AG20443 (cell line): ENCODE measurements at places on chromosomes 1 and 21.

DNA sequence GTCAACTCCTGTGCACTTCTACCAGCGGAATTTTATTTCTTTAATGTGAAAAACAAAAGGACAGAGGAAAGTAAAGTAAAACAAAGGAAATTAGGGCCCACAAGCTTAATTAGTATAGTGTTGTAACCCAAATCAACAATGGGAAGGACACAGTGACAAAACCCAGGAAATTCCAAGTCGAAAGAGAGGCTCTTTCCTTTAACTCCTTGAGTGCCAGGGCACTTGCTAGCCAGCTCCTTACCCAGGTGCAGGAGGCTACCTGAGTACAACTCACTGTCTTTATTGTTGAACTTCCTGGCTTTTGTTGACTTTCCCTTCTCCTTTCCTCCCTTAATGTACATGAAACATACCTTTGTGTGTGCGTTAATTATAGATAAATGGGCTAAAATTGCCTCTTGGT, 55.0 kb downstream of the PEX14 start:
- no peak for DNase-seq

DNA sequence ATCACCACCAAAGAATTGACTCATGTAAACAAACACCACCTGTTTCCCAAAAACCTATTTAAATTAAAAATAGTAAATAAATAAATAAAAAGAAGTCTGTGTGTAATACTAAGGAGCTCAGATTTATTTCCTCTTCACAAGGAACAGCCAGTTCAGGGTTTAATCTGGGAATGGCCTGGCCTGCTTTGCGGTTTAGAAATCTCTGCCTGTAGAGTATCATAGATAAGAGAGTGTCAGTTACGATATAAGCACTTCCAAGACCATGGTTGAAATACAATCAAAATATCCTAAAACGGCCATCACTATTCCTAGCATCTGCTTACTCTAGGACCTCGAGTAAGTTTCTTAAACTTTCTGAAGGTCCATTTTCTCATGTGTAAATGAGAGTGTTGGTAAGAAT, 274.4 kb downstream of the PLPP3 start:
- DNase-seq, result no peak

DNA sequence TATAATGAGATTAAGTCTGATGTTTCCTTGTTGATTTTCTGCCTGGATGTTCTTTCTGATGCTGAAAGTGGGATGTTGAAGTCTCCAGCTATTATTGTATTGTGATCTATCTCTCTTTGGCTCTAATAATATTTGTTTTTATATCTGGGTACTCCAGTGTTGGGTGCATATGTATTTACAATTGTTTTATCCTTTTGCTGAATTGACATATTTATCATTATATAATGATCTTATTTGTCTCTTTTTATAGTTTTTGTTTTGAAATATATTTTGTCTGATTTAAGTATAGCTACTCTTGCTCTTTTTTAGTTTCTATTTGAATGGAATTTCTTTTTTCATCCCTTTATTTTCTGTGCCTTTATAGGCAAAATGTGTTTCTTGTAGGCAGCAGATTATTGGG, 522.2 kb upstream of the NEGR1 start:
- no peak for DNase-seq

GRCh38 chr21:14911351-14911750, 153.4 kb downstream of the NRIP1 start:
- no peak for DNase-seq
